ENCODE measurements at places on chromosomes 12 and 14.
A peak's percentile ranks its signal among the peaks of the same experiment; 100 is the strongest.

DNA sequence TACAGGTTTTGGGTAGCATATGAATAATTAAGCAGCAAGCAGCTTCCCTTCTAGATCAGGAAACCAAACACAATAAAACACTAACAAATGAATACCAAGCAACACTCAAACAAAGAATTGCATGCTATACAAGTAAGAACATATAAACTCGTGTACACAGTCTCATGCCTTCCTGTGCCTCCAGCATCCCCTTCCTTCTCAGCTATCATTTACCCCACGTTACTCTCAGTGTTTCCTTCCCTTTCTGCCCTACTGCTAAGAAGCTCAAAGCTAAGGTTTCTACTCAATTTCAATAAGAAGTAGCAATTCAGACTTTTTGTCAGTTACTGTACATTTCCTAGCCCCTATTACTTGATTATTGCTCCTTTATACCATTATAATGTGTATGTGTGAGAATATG lies 81.0 kb downstream of the DUSP16 start:
- DNase-seq = no peak

- DNase-seq = peak; percentile 23
Observed at GRCh38 chr12:110796952-110797351, 49.8 kb upstream of the CCDC63 start.

DNA sequence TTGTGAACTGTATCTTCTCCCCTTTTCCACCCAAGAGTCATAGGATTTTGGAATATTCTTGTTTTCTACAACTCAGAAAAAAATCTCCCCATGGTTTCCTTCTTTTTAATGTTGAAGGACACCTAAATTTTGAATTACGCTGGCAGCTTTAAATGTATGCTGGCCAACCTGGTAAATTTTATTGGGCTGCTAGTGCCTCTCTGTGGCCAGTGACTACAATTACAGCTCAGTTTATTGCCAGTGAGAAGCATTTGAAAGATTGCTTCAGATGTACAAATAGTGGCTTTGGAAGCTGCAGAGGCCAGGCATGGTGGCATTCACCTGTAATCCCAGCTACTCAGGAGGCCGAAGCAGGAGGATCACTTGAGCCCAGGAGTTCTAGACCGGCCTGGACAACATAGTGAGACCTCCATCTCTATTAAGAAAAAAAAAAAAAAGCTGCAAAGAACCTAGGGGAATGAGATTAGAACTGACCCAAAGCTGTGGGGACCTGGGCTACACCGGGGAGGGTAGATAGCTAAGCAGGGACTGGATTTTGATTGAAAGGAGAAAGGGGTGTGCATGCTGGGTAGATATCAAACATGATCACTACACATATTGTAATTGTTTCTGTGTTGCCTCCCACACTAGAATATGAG lies 7.6 kb upstream of the RAB21 start:
- DNase-seq = peak; percentile 32

DNA sequence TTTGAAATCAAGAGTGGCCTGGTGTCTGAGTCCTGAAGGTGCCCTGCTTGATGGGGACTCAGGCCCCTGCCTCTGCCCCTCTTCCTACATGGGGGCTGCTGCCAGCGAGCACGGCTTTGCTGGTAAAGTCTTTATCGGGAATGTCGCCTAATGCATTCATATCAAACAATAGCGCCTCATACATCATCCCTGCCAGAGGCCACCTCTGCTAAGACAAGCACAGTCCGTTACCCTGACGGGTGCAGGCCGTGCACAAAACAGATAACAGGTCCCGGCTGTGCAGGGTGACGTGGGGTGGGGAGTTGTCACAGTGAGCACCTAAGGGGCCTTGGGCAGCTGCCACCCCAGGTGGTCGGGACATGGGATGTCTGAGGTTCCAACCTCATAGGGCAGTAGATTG lies 68.4 kb upstream of the FAM222A start:
- DNase-seq = no peak

DNA sequence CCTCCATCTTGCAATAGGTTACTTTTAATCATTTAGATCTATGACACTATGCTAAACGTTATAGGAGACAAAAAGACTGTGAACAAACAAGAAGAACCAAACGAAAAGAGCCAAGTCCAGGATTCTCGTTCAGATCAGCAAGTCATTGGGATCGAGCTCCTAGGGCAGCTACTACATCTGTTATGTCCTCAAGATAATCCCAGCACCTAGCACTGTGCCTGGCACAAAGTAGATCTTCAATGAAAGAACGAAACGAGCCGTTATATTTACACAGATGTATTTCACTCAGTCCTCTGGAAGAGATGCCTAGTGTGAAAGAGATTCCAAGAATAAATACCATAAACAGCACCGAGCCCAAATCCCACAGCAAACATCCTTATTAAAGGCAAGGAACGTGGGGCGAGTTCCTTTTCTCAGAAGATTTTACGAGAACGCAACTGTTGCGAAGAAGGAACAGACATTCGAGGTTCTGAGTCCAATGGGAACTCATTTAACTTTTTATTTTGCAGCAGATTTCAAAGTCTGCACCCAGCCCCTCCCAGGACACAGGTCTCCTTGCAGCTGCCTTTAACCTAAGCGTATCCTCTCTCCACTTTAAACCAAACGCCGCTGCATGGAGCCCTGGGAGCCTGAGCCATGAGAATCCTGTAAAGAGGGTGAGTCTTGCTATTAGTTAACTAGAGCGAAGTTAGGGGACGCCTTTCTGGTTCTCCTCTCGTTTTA lies 544 bp upstream of the TDP1 start:
- DNase-seq = no peak

DNA sequence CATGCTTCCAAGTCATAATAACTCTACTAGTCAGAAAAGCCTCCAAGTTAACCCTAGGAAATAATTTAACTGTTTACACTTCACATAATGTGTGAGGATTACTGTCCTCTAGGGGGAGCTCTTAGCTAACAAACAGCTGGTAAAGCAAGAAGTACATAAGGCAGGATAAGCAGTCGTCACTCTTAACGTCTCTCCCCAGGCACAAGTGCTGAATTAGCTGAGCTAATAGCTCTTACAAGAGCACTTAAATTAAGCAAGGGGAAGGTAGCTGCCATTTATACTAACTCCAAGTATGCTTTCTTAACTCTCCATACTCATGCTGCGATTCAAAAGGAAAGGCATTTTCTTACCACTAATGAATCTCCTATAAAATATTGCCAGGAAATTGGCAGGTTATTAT lies 79.3 kb upstream of the TSPAN11 start:
- DNase-seq = peak; percentile 25

DNA sequence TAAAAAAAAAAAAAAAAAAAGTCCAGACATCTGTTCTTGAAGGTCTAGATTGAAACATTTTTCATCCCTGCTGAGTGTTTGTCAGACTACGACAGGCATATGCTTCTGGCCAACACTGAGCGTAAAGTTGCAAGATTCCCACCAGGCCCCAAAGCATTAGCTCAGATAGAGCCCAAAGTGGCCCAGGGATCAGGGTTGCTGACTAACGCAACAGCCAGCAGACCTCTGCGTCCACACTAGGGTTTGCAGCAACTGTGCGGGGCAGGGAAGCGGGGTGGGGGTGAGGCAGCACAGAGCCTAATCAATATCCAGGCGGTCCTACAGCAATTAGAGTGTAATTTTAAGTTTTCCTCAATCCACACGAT lies 55.7 kb downstream of the SSH1 start:
- DNase-seq = no peak

DNA sequence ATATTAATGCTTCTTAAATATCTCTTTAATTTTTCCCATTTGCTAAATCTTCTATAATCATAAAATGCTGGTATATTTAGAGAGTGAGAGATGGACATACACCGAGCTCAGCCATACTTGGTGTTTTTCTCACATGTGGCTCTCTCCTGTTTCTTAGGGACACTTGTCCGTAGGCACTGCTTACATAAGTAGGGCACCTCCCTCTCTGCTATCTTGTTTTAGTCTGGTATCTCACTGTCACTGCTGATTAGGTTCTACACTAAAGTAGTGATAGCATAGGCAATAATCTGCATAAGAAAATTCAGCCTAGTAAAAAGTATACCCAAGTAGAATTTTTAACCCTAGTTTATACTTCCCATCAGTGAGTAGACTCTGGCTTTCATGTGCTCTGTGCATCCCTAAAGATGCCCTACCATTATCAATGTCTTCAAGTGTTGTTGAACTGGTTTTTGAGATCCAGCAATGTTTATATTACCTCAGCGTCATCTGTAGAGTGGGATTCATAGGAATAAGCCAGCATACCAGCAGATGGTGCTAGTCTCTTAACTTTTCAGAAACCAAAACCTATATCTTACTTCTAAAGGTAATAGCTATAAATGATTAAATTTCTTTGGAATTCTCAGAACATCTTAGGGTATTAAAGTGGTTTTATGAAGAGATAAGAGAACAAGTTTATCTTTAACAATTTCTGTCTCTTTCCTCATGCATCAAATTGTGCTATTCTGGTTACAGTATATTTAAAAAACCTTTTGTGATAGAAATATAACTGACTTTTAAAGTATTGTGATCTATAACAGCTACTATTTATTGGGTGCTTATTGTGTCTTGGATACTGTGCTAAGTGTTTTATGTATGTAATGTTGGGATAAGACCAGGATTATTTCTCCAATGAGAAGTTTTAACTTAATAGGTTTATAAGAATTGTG lies 32.9 kb downstream of the ARID2 start:
- peak; percentile 38 for DNase-seq

GRCh38 chr14:97625477-97625876 lies 828.3 kb downstream of the VRK1 start:
- DNase-seq = no peak

GRCh38 chr12:71371122-71371521 lies 68.5 kb upstream of the LGR5 start:
- DNase-seq = no peak

DNA sequence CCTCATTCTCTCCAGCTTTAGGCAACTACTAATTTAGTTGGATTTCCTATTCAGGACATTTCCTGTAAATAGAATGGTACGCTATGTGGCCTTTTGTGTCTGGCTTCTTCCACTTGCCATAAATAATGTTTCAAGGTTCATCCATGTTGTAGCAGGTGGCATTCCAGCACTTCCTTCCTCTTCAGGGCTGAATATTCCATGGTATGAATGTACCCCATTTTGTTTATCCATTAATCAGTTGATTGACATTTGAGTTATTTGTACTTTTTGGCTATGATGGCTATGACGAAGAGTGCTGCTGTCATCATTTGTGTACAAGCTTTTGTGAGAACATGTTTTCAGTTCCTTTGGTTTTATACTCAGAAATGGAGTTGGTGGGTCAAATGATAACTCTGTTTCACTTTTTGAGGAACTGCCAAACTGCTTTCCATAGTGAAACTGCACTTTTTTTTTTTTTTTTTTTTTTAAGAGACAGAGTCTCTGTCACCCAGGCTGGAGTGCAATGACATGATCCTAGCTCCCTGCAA lies 6.5 kb upstream of the CDK2AP1 start:
- no peak for DNase-seq

DNA sequence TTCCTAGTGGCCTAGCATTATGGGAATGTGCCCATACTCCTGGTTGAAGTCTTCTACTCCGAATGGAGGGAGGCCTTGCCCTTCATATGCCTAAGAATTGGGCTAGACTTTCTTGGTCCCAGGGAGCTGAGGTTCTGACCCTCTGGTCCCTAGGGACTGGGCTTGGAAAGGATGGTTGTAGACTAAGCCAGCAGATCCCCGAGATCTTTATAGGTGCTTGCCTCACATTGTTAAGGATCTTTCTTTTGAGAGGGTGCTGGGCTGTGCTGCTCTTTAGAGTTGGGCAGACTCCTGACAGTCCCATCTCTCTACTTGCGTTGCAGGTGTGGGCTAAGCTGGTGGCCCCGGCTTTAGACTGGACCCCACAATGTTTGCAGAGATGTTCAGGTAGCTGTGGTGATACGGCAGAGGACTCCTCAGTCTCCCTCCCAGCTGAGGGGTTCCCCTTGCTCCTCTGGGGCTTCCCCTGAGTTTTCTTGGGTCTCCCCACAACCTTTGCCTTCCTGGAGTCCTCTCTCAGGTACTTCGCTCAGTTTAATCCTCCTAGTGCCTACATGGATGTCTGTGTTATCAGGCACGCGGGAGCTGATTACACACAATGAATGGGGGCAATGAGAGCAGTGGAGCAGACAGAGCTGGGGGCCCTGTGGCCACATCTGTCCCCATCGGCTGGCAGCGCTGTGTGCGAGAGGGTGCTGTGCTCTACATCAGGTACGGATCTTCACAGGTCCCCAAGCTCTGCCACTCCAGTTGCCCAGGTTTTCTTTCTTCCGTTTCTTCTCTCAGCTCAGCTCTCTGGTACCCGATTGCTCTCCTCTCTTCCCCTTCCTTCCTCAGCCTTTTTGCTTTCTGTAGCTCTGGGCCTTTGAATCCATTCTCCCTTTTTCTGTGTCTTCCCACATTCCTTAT lies 1.3 kb downstream of the MBD6 start:
- DNase-seq = no peak

DNA sequence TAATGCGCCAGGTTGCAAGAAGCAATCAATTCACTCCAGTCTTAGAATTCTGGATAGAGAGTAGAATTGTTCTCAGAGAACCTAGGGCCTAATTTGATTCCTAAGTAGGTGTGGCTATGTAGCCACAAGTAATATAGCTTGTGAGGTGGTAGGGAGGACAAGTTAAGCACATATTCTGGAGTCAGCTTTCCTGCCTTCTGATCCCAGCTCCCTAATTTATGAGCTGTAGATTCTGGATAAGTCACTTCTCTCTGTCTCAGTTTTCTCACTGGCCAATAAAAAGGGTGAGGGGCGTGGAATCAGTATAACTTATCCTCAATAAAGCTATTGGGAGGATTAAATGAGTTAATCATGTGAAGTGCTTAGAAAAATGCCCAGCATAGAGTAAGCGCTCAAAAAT lies 3.0 kb upstream of the SNW1 start:
- DNase-seq = no peak

GRCh38 chr12:3456809-3457208 lies 34.2 kb upstream of the PRMT8 start:
- DNase-seq = no peak

- DNase-seq = peak; percentile 39
Observed at GRCh38 chr14:100850841-100851585, 25.1 kb downstream of the MEG3 start.

GRCh38 chr14:37469650-37470049 lies 125.4 kb downstream of the FOXA1 start:
- no peak for DNase-seq

GRCh38 chr12:109732321-109733305 lies 19.0 kb downstream of the FAM222A start:
- no peak for DNase-seq

DNA sequence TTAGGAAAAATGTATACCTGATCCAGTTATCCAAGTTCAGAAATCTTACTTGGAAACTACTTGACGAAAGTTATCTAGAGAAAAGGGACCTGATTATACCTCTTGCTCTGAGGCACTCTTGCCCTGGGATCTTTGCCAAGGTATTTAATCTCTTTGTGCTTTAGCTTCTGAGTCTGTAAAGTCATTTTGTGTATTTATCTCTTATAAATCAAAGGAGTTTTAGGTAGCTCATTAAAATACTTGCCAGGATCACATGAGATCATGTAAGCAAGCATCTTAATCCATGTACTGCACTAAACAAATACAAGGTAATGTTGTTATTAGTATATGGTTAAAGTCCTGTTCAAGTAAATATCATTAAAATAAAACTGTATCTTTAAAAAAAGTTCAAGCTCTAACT lies 147.5 kb downstream of the IPO8 start:
- DNase-seq = no peak

DNA sequence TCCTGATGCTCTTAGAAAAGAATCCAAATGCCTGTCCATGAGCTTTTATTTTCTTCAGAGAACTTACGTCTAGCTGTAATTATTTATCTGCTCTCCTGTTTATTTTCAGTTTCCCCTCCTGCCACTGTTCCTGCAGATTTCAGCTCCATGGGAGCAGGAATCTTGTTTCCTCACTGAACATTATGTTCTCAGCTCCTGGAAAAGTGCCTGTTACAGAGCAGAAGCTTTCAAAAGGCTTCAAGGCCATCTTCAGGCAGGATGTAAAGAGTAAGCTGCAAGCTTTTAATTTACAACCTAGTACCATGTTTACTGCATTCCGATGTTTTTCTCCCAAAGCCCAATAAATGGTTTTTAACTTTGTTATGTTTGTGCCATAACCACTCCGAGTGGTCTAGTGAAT lies 98.4 kb upstream of the BTG1 start:
- DNase-seq = no peak
